ENCODE measurements at places on chromosomes 6 and 20.

GRCh38 chr20:53201588-53201987 is 229.4 kb downstream of the TSHZ2 start:
- DNase-seq = no peak

DNA sequence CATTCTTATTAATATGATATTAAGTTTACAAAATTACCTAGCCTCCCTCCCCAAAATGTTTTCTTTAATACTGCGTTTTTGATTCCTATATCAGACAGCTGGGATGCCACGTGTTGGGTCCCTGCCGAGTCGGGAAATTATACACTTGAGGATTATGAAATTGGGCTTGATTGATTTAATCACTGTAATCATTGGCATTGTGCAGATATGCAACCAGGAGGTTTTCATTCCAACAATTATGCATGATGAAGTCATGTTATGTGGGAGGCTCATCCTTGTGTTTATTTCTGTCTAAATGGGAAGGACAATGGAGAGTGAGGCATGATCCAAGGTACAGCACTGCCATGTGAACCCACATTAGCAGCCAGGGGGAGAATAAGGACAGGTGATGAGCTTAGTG is 30.6 kb upstream of the RIPOR2 start:
- no peak for DNase-seq

- no peak for DNase-seq
These were observed 187.8 kb downstream of the SASH1 start for GRCh38 chr6:148530394-148530953.

DNA sequence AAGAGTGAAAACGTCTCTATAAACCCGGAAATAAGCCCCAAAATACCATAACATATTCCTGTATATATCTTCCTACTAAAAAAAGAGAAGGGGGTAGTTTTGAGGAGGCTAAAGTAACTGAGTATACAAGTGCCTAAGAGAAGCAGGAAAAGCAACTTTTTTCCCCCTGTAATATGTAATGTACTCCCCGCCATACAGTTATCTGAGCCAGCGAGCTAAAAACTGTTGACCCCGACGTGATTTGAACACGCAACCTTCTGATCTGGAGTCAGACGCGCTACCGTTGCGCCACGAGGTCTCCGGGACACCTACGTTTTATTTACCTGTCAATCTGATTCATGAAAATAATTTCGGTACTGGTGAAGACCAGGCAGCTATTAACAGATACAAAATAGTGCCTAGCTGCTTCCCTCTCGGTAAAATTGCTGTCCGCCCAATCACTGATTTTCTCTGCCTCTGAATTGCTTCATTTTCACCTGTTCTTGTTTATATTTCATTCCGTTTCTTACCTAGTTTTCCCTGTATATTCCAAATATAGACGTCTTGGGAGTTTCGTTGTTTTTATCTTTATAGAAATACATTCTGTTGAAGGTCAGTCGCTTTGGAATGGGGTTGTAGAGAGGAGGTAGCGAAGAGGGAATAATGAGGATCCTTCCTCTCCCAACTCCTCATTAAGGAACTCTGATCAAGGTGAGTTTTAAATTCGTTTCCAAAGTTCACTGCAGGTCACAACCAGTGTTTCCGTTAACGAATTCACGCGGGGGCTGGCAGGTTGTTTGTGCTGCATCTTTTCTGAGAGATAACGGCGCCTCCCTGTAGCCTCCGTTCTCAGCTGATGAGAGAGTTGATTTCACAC is 33.6 kb upstream of the BTN3A2 start:
- peak; percentile 54 for DNase-seq

DNA sequence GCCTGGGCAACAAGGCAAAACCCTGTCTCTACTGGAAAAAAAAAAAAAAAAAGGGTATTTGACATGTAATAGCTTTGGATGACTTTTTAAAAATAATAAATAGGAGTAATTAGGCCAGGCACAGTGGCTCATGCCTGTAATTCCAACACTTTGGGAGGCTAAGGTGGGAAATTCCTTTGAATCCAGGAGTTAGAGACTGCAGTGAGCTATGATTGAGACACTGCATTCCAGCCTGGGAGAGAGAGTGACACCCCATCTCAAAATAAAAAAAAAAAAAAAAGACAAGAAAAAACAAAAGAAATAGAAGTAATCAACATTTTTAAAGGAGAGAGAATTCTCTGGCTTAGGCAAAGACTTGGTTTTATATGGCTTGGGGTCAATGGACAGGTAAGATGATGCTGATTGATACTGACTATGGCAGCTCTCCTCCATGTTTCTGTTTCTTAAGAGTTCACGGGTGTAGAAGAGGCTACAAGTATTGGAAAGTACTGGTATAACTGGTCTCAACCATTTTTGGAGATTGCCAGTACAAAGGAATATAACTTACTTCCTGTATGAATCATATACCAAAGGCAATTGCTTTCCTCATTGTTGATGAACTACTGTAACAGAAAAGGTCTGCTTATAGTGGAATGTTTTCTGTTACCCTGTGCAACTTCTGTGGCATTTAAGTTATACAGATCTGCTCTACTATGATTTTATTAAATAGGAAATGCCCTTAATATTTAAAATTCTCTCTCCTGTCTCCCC is 10.1 kb downstream of the MAP3K5 start:
- no peak for DNase-seq

DNA sequence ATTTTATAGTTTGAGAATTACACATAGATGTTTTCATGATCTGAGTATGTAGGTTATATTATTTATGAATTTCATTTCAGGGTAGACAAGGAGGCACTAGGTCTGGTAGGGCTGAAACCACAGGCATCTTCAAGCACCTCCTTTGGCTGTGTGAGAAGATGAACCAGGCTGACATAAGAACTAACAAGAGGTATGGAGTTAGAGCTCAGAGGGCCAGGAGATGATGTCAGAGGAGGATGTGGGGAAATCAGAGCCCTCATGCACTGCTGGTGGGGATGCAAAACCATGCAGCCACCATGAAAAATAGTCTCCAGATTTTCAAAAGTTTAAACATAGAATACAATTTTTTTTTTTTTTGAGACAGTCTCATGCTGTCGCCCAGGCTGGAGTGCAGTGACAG is 13.6 kb upstream of the RIPOR3 start:
- no peak for DNase-seq

DNA sequence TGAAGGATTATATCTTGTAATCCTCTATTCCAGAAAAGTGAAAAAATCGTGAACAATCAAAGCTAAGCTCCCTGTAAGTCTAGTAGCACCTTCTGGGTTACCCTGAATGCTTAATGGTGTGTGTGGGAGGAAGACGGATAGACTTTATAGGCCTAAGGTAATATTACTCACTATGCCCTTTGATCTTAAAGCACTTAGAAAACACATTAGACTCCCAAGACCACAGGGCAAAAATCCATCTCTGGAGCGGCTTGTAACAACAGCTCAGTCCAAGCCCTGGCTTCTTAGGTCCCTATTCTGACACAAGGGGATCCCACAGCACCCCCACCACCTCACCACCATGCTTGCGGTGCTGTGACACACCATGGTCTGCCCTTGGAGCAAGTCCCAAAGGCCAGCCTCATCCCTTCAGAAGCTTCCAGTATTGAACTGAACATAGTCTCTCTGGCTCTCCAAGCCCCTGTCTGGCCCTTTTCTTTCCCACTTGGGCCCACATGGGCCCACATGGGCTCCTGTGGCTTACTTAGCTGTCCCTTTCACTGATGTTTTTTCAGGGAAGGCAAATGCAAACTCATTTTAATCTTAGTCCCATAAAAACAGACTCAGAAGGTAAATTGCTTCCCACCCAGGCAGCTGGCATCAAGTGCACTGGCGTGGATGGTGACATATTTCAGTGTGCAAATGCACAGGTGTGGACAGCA is 28.3 kb downstream of the C6orf132 start:
- DNase-seq = no peak

DNA sequence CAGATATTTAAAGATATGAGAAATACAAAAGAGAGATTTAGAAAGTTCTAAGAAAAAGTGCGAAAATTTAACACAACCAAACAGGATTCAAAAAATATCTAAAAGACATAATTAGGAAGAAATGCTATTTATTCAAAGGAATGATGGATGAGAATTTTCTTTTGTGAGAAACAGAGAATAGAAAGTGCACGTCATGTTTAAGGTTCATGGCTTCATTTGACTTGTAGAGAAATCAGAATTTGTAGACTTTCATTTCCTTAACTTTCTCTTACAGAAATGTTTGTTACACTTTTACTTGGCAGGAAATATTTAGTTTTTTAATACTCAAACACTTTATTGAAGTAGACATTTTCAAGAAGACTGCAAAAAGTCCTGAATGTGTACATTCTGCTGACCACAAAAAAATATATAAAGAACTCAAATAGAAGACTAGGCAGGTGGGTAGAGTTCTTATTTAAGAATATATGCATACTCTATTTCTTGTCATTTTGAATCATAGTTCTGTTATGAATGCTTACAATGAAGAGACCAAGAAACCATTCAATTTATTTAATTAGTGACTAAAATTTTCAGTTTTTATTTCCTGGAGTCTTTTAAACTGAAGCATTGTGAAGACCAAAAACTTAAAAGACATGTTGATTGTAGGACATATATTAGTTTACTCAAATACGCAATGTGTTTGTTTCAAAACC is 710.5 kb upstream of the HS3ST5 start:
- DNase-seq = no peak

DNA sequence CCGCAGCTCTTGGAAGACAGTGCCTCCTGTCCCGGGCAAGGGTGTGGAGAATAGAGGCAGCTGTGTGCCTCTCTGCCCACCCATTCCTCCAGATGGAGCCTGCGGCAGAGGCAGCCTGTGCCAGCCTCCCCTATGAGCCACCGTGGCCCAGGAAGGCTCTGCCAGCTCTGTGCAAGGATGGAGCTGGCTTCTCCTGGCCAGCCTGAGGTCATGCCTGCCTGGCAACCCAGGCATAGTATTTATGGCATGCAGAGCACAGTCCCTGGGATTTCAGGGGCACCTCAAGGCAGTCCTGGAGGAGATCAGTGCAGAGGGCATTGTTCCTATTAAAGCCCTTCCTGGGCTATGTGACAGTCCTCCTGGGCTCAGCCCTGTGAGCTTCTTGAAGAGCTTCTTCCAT is 1.5 kb downstream of the EPB41L1 start:
- DNase-seq = no peak

DNA sequence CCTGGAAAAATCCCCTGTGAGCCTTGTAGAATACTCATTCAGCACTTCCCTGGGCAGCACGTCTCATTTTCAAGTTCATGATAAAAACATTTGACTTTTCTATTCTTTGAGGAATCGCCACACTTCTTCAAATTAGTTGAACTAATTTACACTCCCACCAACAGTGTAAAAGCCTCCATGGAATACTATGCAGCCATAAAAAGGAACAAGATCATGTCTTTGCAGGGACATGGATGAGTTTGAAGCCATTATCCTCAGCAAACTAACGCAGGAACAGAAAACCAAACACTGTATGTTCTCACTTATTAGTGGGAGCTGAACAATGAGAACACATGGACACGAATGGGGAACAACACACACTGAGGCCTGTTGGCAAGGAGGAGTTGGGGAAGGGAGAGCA is 102.0 kb upstream of the HEY2 start:
- no peak for DNase-seq

DNA sequence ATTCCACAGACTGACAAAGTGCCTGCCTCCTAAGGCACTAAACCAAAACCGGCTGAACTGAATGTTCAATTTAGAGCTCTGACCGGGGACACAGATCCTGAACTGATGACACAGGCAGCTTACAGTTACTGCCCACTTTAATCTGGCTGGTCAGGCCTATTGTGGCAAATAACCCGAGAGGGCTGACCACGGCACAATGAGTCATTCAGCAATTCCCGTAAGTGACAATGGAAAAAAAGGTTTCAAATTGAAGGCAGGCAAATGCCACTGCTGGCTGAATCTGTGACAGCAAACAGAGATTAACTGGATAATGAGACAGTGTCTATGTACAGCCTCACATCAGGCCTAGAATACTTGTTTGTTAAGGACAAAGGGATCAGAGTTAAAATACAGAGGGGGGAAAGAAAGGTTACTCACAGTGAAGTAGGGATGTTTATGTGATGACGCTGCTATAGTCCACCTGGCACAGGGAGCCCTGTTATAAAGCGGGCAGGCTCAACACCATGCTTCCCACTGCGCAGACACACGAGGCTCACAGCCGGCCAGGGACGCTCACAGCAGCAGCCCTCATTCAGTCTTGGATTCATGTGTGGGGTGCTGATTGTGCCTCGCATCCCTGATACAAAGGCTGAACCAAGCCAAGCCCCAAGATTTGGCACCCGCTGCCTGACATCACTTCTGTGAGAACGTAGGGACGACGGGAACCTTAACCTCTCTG is 54.4 kb downstream of the RTN4IP1 start:
- DNase-seq = no peak

DNA sequence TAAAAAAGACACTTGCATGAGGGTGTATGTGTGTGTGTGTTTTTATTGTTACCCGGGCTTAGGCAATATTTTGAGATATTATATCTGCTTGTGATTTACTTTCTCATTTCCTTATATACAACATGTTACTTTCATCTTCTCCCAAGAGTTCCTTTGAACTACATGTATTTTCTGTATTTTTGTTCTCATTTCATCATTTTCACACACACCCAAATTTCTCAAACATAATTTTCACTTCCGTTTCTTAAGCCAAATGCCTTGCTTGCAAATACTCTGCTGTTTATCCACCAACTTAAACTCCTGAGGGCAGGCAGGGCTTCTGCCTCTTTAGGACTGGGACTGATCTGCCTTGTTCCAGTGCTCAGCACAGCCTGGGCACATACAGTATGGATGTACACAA is 69.3 kb upstream of the FYN start:
- DNase-seq = no peak

DNA sequence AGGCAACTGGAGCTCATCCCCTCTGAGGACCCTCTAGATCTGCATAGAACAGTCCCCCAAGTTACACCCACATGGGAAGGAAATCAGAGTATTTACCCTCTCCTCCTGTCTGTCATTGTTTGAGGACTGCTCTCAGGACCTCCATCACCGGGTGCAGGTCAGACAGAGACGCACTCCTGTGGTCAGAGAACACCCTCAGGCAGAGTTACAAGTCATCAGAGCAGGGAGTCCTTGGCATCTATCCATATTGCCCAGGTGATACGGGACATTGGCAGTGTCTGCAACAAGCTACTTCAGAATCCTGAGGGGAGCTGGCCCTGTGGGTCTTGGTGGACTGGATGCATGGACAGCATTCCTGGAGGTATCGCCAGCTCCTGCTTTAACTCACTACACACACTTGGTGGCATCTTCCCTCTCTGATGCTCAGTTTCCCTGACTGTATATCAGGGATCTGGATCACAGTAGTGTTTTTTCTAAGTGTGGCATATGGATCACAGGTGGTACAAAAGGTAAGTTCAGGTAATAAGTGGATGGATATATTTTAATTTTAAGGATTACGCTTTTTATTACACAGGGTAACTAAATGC is 15.1 kb upstream of the ISM1 start:
- no peak for DNase-seq

GRCh38 chr6:17015551-17016381 is 86.1 kb upstream of the STMND1 start:
- peak; percentile 22 for DNase-seq

GRCh38 chr6:152571089-152571488 is 66.1 kb downstream of the SYNE1 start:
- DNase-seq = no peak

- DNase-seq = no peak
These were observed 208.4 kb downstream of the MYLK4 start for GRCh38 chr6:2542101-2542857.

GRCh38 chr6:104954190-104954797 is 2.6 kb upstream of the LIN28B start:
- DNase-seq = no peak

- DNase-seq = no peak
These were observed 203.0 kb downstream of the PLCB1 start for GRCh38 chr20:8335059-8335458.
